Dermis blood vessel endothelial cell (primary cell): ENCODE measurements at places on chromosomes 11 and 22. TPM values are rescaled to one million over a fixed set of nuclear protein-coding genes. Genes with fewer than 3 reads are reported as not detected.

DNA sequence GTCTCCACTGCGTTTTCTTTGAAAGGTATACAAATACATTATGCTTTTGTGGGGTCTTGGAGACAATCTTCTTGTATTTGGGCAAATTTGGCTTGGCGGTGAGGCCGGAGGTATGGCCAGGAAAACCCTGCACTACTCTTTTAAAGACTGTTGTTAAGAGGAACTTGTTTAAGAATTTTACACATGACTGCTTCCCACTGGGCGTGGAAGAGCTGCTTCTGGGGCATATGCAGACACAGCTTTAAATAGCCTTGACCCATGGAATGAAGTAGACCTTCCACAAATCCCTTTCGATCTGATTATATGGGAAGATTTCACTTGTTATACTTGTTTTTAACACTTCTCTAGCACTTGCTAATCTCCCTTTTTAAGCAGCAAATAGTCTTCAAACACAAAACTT lies 453.6 kb downstream of the MN1 start:
- DNase-seq, result no peak

DNA sequence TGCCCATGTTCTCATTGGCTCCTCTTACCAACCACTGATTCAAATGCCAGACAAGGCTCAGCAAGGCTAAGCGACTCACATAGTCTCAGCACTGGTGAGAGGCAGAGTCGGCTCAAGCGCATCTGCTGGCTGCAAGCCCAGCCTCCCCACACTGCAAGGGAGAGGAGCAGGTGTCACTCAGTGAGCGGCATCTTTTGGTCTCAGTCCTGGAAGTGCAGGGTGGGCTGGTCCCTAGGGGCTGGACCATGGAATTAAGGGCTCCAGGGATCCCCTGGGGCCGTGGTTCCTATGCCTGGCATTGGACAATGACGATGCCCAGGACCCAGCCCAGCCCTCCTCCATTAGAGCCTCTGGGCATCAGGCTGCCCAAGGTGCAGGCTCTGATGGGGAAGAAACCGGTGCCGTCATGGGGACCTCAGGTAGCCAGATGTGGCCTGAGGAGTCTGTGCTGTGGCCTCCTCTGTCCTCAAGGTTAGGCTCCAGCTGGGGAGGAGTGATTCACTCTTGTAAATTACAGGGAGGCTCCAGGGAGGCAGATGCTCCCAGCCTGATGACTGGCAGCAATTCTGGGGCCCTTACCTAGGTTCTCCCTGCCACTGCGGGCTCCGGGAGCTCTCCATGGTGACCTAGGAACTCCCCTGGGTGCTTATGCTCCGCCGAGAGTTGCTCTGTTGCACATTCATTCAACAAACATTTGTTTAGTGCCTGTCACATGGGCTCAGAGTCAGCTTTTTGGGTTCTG lies 28.0 kb downstream of the FADS2 start:
- DNase-seq, result no peak

GRCh38 chr22:48152164-48152775 lies 1389.8 kb downstream of the TBC1D22A start:
- DNase-seq, result no peak

- no peak for DNase-seq
These were observed 53.9 kb upstream of the RCE1 start for GRCh38 chr11:66789097-66789890.

GRCh38 chr22:20523086-20523983 lies 15.9 kb downstream of the MED15 start:
- no peak for DNase-seq

DNA sequence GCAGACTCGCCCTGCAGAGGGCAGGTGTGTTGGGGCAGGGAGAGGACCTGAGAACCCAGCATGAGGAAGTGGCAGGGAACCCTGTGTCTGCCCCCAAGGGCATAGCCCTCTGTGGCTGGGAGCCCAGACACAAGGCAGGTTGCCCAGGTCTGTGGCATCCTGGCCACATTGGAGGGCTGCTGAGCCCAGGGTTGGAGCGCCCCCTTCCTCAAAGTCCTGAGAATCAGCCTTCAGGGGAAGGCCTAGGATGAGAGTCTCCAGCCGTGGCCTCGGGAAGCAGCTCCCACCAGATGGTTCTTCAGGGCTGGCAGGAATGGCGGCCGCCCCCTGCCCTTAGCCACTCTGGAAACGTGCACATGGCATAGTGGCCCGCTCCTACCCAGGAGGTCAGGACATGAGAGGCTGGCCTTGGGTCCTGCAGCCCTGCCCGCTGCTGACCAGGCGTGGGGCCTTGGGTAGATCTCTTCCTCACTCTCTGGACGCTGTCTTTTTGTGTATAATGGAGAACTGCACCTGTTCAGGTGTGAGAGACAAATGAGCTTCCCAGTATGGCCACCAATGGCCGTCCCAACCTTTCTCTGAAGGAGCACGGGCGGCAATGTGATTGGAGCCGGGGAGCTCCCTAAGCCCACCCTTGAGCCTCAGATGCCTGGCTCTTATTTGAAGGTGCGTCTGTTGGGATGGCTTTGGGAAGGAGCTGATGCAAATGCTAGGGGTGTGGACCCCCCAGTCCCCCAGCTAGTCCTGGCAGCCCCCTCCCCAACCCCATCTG lies 4.6 kb upstream of the CDC42BPG start:
- no peak for DNase-seq

GRCh38 chr22:27111796-27112672 lies 454.6 kb downstream of the MIAT start:
- no peak for DNase-seq

DNA sequence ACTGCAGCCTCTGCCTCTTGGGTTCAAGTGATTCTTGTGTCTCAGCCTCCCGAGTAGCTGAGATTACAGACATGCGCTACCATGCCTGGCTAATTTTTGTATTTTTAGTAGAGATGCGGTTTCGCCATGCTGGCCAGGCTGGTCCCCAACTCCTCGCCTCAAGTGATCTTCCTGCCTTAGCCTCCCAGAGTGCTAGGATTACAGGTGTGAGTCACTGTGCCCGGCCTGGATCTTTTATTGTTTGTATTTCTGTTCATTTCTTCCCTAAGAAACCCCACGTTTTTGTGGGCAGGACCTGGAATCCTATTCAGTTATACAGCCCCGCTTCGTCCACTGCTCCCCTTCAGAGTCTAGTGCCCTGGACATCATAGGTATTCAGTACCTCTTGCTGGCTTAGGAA lies 28.7 kb downstream of the ZBTB16 start:
- DNase-seq, result no peak

- no peak for DNase-seq
These were observed 51.3 kb downstream of the TRIM29 start for GRCh38 chr11:120086651-120087050.

Gene PATE2
- not detected in 2 replicates for total RNA-seq

Gene RAB3IL1
- total RNA-seq, result 9.0 and 9.9 TPM in 2 replicates

Gene C11orf65
- total RNA-seq, result 0.09 TPM in 1 of 2 replicates, not detected in the other

Gene SAA1
- 0.98 and 3.1 TPM in 2 replicates for total RNA-seq
